Stimulated activated CD8-positive, alpha-beta memory T cell treated with anti-CD3 and anti-CD28 coated beads, Interleukin-15, amount 100 ng/mL, for 1 hour (primary cell): ENCODE measurements at places on chromosomes 3 and 15.

GRCh38 chr15:35481064-35481463 lies 64.9 kb downstream of the DPH6 start:
- DNase-seq: no peak

DNA sequence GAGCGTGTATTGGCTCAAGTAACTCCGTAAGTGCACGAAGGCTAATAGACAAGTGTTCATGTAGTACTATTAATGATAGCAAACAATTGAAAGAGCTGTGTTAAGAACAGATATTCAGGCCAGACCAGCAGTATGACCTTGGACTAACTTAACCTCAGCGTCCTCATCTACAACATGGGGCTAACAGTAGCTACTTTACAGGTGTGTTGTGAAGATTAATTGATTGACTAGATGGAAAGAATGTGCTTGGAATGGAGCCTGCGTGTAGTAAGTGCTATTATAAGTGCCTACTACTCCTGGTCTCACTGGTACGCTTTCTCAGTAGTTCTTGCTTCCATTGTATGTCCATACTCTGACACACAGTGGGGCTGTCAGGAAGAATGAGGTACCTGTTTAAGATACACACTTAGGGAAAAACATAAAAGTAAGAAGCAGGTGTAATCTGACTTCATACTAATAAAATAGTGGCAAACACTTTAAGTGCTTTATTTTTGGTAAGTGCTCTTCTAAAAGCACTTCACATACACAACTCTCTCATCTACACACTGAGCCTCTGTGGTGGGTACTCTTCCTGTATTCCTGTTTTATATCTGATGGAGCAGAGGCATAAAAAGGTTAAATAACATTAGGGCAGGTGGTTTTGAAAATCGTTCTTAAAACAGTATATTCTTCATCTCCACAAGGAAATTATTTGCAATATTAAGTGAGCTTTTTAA lies 24.3 kb upstream of the FBXL22 start:
- DNase-seq: no peak

GRCh38 chr3:161409858-161410257 lies 38.5 kb upstream of the SPTSSB start:
- no peak for DNase-seq

DNA sequence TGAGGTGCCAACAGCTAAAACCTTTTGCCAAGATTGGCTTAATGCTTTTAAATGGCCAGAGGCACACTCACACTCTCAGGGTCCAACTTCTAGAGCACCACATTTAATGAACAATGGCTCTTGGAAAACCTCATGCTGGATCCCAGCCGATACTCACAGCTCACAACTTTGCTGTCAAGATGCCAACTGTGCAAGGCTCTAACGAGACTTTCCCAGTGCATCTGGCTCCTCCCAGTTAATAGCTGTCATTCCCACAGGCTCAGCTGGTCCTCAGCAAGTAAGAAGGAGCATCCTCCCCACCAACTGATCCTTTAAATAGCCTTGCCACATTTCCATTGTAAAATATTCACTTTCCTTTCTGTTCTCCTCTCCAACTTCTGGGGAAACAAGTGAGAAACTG lies 20.3 kb upstream of the FRMD4B start:
- no peak for DNase-seq

- DNase-seq: no peak
Observed at GRCh38 chr3:72722930-72723726, 125.1 kb downstream of the SHQ1 start.

DNA sequence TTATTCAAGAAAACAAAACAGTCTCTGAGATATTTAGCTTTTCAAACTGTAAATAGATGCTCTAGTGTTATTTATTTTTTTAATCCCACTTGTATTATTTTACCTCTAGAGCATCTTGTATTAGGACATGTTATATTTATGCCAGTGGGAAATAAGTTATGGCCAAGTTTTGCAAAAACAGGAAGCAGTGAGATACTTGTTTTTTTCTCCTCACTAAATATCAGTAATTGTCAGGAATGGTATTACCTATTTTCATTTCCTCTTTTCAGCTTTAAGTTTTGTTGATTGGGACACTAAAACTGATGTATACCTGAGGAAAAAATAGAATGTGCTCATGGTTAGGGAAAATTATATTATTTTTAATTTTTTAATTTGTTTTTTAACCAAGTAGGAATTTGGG lies 8.6 kb upstream of the IL20RB start:
- no peak for DNase-seq

DNA sequence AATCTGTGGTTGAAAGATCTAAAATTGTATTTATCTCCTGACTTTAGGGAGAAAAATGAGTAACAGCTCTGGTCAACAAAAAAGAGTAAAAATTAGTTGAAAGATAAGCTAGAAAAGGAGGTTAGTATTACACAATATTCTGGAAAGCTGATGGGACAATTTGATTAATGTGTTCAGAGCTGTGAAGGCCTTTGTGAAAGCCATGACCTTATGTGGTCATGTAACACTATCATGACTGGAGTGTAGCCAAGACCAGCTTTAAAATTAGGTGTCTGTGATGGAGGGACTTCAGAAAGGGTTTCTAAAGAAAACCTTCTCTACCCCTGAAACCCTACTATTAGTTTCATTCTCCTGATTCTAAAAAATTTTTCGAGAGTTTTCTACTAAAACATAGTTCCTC lies 127.2 kb downstream of the NFKBIZ start:
- no peak for DNase-seq

- DNase-seq: no peak
Observed at GRCh38 chr15:70781236-70781635, 17.9 kb upstream of the UACA start.

DNA sequence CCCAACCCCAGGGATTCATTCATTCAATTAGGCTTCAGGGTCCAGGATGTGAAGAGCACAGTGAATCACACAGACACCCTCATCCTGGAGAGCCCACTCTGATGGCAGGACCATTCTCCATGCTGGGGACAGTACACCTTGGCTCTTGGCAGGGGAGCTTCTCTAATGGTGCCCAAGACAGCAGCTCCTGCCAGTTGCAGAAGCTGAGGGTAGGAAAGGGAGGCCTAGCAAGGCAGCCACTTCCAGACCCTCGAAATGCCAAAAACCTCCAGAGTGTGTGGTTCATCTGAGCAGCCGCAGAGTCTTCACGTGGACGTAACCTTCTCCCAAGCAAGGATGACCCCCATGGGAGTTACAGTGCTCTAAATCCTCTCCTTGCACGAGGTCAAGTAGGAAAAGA lies 186.2 kb downstream of the XXYLT1 start:
- no peak for DNase-seq

- no peak for DNase-seq
Observed at GRCh38 chr3:73074781-73075180, 13.3 kb downstream of the EBLN2 start.

GRCh38 chr3:65732051-65732935 lies 306.4 kb downstream of the MAGI1 start:
- no peak for DNase-seq

- DNase-seq: no peak
Observed at GRCh38 chr3:155070932-155071387, 9.2 kb upstream of the MME start.

- DNase-seq: no peak
Observed at GRCh38 chr3:129605203-129605921, 1.1 kb downstream of the PLXND1 start.

GRCh38 chr15:94036156-94036555 lies 195.2 kb upstream of the MCTP2 start:
- no peak for DNase-seq

GRCh38 chr3:102084006-102084405 lies 234.7 kb downstream of the NFKBIZ start:
- DNase-seq: no peak

DNA sequence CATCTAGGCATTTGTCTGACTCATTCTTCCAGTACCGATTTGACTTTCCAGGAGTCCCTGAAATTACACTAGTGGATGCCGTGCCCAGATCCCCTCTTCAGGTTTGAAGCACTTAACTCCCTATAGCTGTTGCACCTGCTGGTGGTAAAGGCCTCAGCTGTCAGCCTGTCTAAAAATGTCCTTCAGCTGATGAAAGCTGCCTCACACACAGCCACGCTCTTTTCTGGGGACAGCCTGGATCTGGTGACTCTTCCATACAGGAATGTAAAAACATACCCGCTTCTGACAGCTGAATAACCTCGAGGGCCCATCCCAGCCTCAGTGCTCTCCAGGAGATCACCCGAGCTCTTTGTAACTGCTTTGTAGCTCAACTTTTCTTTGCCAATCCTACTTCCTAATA lies 534.1 kb upstream of the GRM7 start:
- DNase-seq: no peak

DNA sequence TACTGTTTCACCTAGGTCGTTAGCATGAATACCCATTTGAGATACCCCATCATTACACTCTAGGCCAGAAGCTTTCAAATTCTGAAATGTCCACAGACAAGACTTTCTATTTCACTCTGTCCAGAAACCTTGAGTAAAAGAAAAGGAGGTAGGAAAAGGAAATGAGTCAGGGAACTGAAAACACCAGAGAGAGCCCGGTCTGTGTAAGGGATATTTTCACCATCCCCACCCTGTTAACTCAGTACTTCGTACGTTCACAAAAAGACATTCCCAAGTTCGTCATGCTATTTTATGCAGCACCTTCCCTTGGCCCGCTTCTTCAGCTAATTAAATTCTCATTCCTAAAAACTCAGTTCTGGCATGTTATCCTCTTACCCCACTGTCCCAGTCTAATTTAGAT lies 89.4 kb upstream of the SOX2 start:
- no peak for DNase-seq

GRCh38 chr15:94480289-94480834 lies 249.0 kb downstream of the MCTP2 start:
- DNase-seq: no peak

- no peak for DNase-seq
Observed at GRCh38 chr3:115478359-115478758, 145.0 kb upstream of the GAP43 start.

DNA sequence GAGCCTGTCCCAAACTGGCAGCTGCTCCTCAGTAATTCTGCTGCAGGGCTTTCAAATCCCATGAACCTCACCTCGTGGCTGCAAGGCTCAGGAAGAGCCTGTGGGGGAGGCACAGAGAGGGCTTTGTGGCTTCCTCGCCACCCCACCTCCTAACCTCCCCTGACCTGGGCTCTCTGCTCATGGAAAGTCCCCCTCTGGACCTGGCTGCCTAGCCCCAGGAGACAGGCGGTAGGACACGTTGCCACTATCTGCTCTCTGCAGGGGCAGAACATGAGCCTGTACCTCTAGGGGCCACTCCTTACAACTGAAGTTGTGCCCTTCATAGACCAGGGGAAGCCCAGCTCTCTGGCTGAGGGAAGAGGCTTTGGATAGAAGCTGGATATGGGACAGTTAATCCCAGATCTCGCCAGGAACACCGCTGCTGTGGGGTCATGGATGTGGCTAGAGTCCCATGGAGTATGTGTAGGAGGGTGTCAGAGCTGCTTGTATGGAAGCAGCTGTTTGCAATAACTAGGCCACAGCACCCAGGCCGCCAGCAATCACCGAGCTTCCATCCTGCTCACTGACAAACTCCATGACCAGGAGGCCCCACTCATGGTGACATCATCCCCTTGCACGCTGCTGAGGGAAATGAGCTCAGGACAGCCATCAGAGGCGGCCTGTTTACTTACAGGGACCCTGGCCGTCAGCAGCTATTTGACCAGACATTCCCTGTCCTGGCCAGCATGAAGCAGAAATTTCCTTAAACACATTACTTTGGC lies 34.0 kb upstream of the CILP start:
- DNase-seq: no peak

DNA sequence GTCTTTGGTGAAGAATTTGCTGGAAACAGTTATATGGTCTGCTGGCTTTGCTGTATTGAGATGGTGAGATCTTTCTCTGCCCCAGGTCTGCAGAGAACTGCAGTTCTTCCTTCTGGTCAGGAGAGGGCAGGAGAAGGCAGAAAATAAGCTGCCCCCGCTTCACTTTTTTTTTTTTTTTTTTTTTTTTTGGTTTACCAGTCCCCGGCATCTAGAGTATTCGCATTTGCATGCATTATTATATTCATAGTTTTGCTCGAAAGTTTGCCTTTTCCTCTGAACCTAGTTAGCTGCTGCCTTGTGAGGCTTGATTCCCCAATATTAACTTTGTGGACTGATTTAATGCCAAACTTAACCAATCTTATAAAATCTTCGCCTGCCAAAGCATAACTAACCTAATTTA lies 10.6 kb upstream of the PARL start:
- DNase-seq: no peak

DNA sequence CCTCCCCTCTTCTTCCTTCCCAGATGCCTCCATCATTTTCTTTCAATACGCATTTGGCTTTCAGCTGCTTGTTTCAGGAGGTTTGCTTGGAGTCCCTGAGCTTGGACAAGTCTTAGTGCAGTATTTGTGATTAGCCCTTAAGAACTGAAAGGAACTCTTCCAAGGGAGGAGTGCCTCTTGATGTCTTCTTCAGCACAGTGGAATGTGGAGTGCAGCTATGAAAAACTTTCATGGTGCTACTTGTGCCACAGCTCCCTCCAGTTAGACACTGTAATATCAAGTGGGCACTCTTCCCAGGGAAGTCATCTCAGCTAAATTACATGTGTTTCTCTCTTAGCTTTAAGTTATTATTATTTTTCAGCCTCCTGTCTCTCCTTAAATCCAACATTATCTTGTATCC lies 173.1 kb downstream of the NECTIN3 start:
- DNase-seq: no peak

- DNase-seq: no peak
Observed at GRCh38 chr15:59394166-59394661, 21.5 kb upstream of the MYO1E start.

DNA sequence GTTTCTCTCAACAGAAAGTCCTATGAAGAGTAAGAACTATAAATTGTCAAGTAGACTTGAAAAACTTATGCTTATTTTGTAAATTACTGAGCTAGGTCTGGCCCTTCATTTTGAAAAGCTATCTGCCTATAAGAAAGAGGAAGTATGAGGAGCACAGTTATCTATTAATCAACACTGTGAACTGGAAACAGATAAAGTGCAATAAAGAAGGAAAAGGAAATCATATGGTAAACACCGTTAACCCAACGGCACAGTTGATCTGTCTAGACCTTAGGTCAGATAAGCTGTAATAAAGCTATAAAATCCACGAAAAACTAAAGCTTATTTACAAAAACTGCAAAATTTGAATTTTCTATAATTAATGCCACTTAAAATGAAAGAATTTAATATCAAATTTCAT lies 242.5 kb downstream of the ZBTB20 start:
- DNase-seq: no peak

- DNase-seq: no peak
Observed at GRCh38 chr3:121896823-121897222, 2.6 kb downstream of the SLC15A2 start.

DNA sequence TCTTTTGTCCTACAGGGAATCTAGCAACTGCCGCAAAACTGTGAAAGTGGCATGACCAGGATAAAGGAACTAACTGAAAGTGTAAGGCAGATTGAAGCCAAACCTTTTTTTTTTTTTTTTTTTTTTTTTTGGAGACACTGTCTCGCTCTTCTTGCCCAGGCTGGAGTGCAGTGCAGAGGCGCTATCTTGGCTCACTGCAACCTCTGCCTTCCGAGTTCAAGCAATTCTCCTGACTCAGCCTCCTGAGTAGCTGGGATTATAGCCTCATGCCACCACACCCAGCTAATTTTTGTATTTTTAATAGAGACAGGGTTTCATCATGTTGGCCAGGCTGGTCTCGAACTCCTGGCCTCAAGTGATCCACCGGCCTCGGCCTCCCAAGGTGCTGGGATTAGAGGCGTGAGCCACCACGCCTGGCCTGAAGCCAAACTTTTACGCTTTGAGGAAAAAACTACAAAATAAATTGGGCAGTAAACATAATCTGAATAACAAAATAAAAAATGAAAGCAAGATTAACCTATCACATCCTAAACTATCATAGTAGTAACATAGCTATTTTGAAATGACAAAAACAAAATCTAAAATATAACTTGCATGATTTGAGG lies 9.7 kb downstream of the SLTM start:
- no peak for DNase-seq
